AG08396 (cell line): ENCODE measurements at places on chromosomes 3 and 15.

- DNase-seq = no peak
Measured at GRCh38 chr15:75112848-75113492, 88.7 kb upstream of the C15orf39 start.

DNA sequence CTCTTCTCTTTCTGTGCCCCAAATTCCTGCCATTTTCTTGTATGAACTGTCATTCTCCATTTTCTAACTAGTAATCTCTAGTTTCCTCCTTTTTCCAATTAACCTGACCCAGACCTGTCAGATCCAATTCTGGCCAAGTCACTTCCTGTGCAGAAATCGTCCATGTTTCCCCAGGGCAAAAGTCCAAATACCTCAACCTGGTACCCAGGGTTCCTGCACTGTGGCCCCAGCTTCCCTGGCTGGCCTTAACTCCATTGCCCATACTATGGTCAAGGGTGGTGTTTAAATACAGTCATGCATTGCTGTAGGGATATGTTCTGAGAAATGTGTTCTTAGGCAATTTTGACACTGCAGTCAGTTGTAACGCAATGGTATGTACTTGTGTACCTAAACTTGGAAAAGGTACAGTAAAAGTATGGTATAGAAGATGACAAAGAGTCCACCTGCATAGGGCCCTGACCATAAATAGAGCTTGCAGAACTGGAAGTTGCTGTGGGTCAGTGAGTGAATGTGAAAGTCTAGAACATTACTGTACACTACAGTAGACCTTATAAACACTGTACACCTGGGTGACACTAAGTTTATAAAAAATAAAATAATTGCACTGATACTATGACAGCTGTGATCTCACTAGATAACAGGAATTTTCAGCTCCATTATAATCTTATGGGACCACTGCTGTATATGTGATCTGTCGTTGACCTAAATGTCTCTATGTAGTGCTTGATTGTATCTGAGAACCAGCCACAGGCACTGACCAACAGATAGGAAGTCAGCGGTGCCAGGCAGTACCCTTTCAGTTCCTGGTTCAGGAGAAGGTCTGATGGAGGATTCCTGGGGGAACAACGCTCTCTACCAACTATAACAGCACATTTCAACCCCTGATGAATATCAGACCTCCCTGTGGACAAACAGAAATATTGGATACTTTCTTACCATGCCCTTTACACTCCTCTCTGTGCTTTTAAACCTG is 336.1 kb upstream of the PROK2 start:
- no peak for DNase-seq

DNA sequence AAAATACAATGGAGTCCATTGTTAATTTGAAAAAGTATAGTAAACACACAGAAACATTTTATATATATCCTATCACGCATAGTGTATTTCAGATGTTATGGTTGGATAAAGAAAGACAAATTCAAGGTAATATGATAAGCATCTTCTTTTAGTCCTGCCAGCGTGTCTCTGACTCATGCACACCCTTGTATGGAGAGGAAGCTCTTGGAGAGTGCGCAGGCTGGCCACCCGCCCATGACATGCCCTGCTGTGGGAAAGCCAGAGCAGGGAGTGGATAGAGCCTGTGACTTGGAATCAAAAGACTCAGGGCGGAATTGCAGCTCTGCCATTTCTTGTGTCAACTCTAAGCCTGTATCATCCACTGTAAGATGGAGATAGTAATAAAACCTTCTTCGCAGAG is 23.0 kb upstream of the COPG1 start:
- DNase-seq = peak; percentile 62

- no peak for DNase-seq
Measured at GRCh38 chr3:49530231-49530630, 24.0 kb upstream of the BSN start.

DNA sequence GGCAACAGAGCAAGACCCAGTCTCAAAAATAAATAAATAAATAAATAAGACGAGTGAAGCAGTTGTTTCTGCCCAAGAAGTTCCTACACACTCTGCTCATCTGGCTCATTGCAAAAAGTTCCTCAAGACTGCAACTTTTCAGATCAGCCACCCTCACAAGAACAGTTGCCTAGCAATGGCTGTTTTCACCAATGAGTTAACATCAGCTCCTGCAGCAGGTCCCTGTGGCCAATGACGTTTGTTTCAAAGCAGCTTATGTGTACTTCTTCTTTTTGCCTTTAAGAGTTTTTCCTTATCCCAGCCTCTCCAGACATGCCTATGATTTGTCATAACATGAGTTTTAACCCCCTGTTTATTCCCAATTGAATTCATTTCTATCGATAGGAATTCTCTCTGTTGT is 118.4 kb upstream of the SPRED1 start:
- DNase-seq = no peak

- no peak for DNase-seq
Measured at GRCh38 chr15:96692826-96693225, 362.3 kb downstream of the NR2F2 start.

DNA sequence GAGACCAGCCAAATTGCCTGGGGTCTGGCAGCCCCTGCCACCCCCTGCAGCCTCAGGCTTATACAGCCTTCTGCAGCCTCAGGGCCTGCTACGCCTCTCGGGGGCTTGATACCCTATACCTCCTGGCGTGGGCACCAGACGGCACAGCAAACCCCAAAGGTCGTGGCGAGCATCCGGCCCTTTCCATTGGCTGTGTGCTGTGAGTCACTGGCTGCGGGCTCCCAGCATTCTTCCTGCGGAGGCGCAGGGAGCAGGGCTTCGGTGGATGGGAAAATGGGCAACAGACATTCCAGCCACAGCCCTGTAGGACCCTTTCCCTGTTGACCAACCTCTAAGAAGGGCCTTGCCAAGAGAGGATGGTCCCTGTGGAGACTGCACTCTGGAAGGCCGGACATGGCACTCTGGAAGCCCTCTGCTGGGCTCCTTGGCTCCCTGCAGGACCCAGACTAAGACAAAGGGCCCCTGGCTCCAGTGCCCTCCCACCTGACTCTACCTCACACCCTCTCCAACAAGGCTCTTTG is 59.6 kb downstream of the ITGA11 start:
- peak; percentile 45 for DNase-seq

- DNase-seq = no peak
Measured at GRCh38 chr3:11375333-11376088, 103.3 kb downstream of the ATG7 start.

- no peak for DNase-seq
Measured at GRCh38 chr15:39649757-39650156, 68.9 kb downstream of the THBS1 start.

DNA sequence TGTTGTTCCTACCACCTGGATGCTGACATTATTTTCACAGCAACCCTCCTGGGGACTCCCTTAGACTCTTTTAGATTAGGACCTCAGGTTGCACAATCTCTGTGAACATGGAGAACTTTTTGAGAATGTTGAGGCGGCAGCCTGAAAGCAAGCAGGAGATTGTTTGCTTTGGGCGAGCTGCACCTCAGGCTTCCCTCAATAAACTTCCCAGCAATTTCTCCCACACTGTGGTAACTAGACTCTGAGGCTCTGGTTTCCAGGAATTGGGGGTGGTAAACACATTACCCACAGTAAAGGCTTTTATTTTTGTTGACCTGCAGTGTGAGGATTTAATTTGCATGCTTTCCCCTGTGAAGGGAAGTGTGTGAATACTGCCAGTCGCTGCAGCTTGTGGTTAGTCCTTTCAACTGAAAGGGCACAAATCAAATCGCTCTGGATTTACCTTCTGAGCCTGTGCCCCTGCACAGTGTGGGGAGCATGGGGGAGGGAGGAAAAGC is 35.2 kb upstream of the SIAH2 start:
- no peak for DNase-seq

DNA sequence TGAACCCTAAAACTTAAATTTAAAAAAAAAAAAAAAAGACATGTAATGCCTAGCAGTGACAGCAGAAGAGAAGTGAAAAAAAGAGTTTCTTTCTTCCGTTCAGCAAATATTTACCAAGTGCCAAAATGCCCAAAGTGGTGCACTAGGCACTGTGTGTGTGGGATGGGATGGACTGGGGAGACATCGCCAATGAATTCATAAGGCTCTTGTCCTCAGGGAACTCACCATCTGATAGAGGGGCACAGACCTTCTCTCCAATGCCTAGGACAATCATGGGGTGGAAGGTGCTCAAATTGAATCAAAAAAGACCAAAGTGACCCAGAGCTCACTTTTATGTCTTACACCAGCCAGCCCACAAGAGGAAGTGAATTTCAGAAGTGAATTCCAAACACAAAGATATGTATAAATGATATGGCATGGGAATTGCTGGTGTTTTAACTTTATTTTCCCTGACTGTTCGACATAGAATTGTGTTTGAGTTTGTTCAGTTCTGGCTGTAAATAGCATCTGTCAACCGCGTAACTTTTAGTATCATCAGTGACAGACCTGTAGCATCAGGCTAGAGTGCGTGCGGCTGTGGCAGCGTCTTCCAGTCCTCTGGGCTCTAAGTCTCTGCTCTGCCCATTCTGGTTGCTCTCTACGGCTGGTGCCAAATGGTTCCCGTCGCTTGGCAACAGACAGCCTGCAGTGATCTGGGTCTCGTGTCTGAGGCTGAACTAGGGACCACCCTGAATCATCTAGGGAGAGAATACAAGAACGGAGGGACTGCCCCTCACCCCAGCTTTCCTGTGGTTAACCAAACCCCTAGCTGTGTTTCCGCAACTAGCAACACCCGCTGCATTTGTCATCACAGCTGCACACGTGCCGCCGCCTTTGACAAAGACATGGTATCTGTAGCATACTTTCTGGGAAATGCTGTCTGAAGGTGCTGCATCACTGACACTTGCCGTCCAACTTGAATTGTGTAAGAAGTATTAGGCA is 154.0 kb upstream of the THBS1 start:
- DNase-seq = peak; percentile 27

DNA sequence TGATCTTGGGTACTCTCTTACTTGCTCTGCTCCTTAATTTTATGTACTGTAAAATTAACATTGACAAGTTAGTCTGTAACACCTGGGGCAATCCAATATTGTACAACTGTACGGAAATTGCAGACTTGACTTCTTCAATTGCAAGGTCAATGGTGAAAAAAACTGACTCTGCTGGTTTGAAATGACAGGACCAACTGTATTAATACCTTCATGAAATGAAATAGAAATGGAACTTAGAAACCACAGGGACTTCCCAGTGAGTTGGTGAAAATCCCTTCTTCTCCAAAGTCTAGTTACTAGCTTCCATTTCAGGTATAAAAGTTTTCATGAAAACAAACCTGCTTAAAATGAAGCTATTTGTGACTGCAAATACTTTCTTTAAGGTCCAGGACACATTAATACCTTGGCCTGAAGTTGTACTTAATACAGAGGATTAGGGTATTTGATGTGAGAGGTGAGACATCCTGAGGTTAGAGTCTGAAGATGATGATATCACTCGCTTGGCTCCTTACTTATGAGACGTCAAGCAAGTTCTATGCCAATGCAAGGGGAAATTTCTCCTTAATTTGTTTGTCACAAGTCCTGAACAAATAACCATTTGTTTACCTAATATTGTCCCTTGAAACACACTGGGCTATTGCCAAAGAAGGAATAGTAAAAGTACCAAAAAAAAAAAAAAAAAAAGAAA is 226.2 kb upstream of the TP63 start:
- no peak for DNase-seq

GRCh38 chr15:90594301-90594738 is 64.6 kb downstream of the CRTC3 start:
- DNase-seq = no peak

- no peak for DNase-seq
Measured at GRCh38 chr15:84761607-84762131, 13.3 kb downstream of the ZNF592 start.

DNA sequence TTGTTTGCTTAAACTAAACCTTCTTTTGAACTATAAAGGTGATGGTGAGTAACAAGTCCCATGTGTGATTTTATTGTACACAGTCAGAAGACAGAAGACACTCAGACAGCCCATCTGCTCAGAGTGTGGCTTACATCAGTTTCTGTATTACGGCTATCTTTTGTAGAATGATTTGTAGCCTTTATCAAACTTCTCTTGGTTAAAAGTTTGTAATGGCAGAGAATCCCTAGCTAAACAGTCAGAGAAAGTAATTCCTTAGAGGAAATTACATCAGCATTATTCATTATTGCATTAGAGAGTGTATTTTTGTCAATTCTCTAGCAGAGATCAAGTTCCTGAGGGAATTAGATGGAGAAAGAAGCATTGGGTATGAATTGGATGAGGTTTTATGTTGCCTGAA is 500.8 kb downstream of the CNTN4 start:
- DNase-seq = no peak

GRCh38 chr15:65094294-65094995 is 17.9 kb downstream of the KBTBD13 start:
- no peak for DNase-seq

GRCh38 chr15:101251830-101252820 is at the start of gene CHSY1:
TSS of gene CHSY1 (minus strand) at chr15:101252048. CDS start at chr15:101251456, 592 bp downstream.
- peak; percentile 93 for DNase-seq

GRCh38 chr3:112974894-112975293 is at the start of gene CD200R1:
TSS of gene CD200R1 (minus strand) at chr3:112975103. CDS start at chr3:112974857, 246 bp downstream.
- DNase-seq = no peak

DNA sequence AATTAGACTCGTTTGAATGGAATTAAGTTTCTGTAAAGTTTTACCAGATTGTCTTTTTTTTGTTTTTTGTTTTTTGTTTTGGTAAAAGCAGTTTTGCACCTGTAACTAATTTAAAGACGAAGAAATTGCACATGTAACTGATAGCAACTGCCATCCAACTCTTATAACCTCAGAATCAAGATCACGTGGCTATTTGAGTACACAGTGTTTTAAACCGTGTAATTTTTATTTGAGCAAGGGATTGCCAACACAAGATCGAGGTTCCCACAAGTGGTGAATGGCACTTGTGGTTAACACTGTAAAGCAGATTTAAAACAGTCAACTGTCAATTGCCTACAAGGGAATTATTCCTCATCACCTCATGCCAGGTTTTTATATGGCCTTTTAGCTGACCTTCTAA is 67.3 kb downstream of the PPARG start:
- no peak for DNase-seq

DNA sequence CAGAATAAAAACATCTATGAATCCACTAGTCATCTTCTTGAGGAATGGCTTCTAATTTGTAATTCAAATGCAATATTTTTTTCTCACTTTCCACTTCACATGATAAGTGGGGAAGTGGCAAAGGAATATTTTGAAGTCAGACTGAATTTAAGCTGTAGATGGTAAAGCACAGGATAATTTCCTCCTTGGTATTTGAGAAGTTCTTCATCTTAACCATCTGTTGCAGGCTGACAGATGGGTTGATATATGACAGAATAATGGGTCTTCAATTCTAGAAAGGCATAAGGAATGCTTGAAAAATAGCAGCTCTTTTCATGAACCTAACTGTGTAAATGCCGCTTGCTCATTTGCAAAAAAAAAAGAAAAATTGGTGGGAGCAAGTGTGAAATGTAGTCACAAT is 66.5 kb upstream of the SNTN start:
- no peak for DNase-seq

- DNase-seq = peak; percentile 29
Measured at GRCh38 chr3:8713901-8714759, 19.5 kb upstream of the CAV3 start.

GRCh38 chr3:36944641-36945270 is at the start of gene TRANK1:
TSS of gene TRANK1 (minus strand) at chr3:36945054. CDS start at chr3:36944809, 245 bp downstream.
- peak; percentile 71 for DNase-seq

GRCh38 chr15:43769584-43770228 is 7.1 kb downstream of the ELL3 start:
- DNase-seq = peak; percentile 67

GRCh38 chr3:59978979-59979378 is 929.2 kb upstream of the CFAP20DC start:
- DNase-seq = no peak

GRCh38 chr3:45599424-45599886 is 4.9 kb downstream of the LIMD1 start:
- DNase-seq = no peak

- peak; percentile 47 for DNase-seq
Measured at GRCh38 chr3:72347819-72348319, 500.4 kb downstream of the SHQ1 start.

GRCh38 chr3:65166531-65166930 is 478.7 kb upstream of the ADAMTS9 start:
- no peak for DNase-seq
